Thyroid gland (tissue), 4 donors: ENCODE measurements at places on chromosomes 12 and 14. TPM values are rescaled to one million over a fixed set of nuclear protein-coding genes. Genes with fewer than 3 reads are reported as not detected.

Gene NGB
- not detected for total RNA-seq

Gene APOLD1
- total RNA-seq: 42.3 TPM

Gene KRT3
- not detected for total RNA-seq

Gene OASL
- 1.4 TPM for total RNA-seq

Gene LIN7A
- total RNA-seq: 16.3 TPM

Gene MFAP5
- 116 TPM for total RNA-seq

DNA sequence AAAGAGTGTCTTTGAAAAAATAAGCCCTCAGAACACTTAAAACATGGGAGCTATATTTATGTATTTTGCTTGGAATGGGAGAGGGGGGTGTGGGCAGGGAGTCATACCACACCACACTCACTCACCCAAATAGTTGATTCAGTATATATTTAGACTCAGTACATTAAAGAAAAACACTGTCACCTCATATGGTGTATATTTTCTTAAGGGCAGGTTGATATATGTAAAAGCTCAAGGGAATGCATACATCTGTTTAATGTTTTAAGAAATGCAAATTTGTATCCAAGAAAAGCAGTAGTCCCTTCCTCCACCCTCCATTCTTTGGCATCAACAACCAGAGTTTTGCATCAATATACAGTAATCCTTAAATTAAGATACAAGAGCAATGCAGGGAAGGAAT, 1.4 kb downstream of the NFYB start:
- H3K27ac ChIP-seq: no peak overlapping the region
- no peak for DNase-seq
- no peaks in the 10 kb centered on the region for H3K36me3 ChIP-seq
- no peaks in the 10 kb centered on the region for H3K27me3 ChIP-seq
- H3K4me1 ChIP-seq: peaks cover 30% of the 10 kb centered on the region

DNA sequence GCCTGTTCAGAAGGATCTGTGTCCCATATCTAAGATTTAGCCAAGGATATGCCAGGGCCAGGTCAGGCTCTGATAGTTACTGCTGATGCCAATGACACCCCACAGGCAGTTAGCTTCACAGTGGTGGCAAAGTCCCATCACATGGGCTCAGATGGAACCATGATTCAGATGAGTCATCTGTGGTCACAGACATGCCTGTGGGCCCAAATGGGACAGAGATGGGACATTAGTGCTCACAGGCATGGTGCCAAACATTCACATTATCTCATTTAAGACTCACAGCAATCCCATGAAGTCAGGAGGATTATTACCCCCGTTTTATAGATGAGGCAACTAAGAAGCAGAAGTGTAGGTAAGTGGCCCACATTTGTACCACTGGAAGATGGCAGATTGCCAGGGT, 207.8 kb downstream of the DPF3 start:
- no peaks in the 10 kb centered on the region for H3K4me1 ChIP-seq
- no peaks in the 10 kb centered on the region for H3K27me3 ChIP-seq
- H3K4me3 ChIP-seq: no peak overlapping the region

GRCh38 chr12:64082116-64082515, 140.0 kb downstream of the KICS2 start:
- DNase-seq: no peak
- H3K27ac ChIP-seq: peak overlapping the region; percentile 87
- H3K27me3 ChIP-seq: no peaks in the 10 kb centered on the region
- no peaks in the 10 kb centered on the region for H3K36me3 ChIP-seq
- peaks cover 40% of the 10 kb centered on the region for H3K4me1 ChIP-seq

- H3K27ac ChIP-seq: no peak overlapping the region
- no peak for DNase-seq
- H3K36me3 ChIP-seq: no peaks in the 10 kb centered on the region
- H3K4me3 ChIP-seq: no peak overlapping the region
- no peaks in the 10 kb centered on the region for H3K4me1 ChIP-seq
Measured at GRCh38 chr14:42628602-42629001, 1021.9 kb downstream of the LRFN5 start.

- H3K36me3 ChIP-seq: no peaks in the 10 kb centered on the region
- no peak for DNase-seq
- H3K27ac ChIP-seq: no peak overlapping the region
- no peaks in the 10 kb centered on the region for H3K27me3 ChIP-seq
- H3K4me1 ChIP-seq: no peaks in the 10 kb centered on the region
- no peak overlapping the region for H3K4me3 ChIP-seq
Measured at GRCh38 chr12:41336041-41336549, 148.0 kb downstream of the PDZRN4 start.

DNA sequence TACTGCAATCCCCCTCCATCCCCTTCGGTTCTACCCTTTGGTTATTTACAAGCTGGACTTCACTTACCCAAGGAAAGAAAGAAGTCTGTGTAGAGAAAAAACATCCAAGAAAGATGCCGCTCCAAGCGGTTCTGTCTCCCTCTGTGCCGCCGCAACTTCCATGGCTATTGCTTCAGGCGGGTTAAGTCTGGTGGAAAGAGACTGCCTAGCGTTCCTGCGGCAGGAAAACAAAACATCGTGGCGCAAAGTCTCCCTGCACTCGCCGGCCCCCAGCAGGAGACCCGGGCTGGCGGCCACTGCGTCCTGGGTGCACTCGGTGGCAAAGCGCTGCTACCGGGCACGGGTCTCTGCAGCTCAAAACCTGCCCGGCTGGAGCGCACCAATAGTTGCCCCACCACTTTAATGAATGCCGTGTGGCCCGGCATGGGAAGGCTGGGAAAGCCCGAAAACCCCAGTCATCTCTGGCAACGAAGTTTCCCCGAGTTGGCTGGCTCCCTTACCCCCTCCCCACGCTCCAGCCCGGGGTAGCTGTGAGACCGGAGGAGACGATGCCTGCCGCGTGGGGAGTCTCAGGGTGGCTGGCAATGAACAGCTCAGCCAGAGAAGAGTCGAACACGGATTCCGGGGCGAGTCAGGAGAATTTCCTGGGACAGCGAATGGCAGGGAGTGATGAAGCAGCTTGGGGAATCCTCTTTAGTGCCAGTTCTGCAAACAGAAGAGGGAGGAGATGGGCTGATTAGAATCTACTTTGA, 3.5 kb upstream of the KCNK10 start:
- H3K27me3 ChIP-seq: no peaks in the 10 kb centered on the region
- no peaks in the 10 kb centered on the region for H3K36me3 ChIP-seq

GRCh38 chr12:3042826-3043225, 34.4 kb upstream of the TSPAN9 start:
- H3K27ac ChIP-seq: no peak overlapping the region
- peaks cover 5% of the 10 kb centered on the region for H3K36me3 ChIP-seq
- H3K4me3 ChIP-seq: no peak overlapping the region
- H3K4me1 ChIP-seq: peaks cover 35% of the 10 kb centered on the region

- no peak overlapping the region for H3K4me3 ChIP-seq
- no peak for DNase-seq
- H3K27me3 ChIP-seq: no peaks in the 10 kb centered on the region
- H3K4me1 ChIP-seq: no peaks in the 10 kb centered on the region
- peaks cover 2% of the 10 kb centered on the region for H3K36me3 ChIP-seq
- no peak overlapping the region for H3K27ac ChIP-seq
Measured at GRCh38 chr14:74834692-74835392, 41.1 kb downstream of the PROX2 start.

DNA sequence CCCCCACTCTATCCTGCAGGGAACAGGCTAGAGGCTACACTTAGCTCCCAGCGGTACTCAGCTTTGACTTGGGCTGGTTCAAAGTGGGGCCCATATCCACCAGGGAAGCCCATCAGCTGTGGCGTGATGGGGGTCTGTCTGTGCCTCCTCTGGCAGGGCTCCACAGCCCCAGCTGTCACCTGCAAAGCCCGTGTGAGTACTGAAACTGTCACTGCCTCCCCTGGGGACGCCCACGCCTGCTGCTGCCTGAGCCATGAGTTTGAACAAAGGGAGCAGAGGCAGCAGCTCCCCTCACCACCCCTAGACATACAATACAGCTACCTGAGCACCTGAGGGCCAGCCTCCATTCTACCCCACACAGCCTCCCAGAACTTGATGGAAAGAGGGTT, 5.0 kb downstream of the REM2 start:
- no peaks in the 10 kb centered on the region for H3K36me3 ChIP-seq
- DNase-seq: no peak
- H3K4me1 ChIP-seq: peaks cover 3% of the 10 kb centered on the region
- peak overlapping the region; percentile 81 for H3K27ac ChIP-seq

DNA sequence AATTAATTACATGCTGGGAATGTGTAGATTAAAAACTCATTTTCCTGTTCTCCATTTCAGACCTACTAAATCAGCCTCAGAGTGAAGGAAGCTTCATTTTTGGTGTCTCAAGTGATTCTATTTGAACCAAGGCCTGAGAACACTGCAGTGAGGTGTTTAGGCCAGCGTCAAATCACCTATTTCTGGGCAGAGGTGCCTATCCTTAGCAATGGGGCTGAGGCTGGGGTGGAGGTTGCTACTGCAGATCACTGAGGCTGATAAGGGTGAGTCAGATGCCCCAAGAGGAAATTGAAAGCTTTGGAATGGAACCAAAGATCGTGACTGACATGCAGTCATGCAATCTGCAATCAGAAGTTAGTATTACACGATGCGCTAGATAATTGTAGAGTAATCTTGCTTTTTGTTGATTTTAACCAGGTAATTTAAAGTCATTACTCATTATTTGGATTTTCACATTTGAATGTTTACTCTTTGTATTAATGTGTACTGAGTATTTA, 4.4 kb downstream of the TXNRD1 start:
- H3K4me1 ChIP-seq: peaks cover 44% of the 10 kb centered on the region
- peak overlapping the region; percentile 80 for H3K27ac ChIP-seq
- no peaks in the 10 kb centered on the region for H3K27me3 ChIP-seq

DNA sequence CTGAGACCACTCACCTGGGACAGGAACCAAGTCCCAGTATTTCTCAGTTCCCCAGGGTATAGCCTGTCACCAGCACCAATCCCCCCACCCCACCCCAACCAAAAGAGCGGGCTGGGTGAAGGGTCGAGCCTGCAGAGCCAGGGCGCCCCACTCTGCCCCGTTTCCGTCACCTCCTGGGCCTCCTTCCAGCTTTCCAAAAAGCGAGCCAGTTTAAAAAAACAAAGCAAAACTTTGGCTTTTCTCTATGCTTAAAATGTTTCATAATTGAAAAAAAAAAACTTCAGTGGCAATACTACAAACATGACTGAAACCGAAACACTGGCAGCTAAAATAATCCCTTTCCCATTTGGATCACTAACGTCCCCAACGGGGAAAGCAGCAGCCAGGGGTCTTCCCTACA, 7.5 kb downstream of the CAMKK2 start:
- H3K36me3 ChIP-seq: no peaks in the 10 kb centered on the region
- H3K27me3 ChIP-seq: no peaks in the 10 kb centered on the region
- H3K4me3 ChIP-seq: no peak overlapping the region

DNA sequence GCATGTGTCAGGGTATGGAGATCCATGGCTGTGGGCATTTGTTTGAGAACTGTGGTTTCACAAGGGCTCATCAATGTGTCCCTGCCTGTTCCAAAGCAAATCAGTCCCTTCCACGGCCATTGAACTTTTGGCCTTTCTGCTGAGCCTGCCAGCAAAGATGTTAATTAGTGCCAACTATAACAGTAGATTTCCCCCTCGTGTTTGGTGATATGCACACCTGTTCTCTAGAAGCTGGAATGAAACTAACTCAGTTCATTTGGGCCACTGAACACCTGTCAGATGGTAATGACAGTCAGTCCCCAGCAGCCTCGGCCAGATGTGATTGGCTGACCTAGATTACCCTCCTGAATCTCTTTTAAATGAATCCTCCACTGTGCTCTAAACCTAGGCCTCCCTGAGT, 43.2 kb downstream of the IRAK3 start:
- H3K4me3 ChIP-seq: no peak overlapping the region
- H3K27ac ChIP-seq: no peak overlapping the region
- H3K4me1 ChIP-seq: no peaks in the 10 kb centered on the region
- no peaks in the 10 kb centered on the region for H3K27me3 ChIP-seq

DNA sequence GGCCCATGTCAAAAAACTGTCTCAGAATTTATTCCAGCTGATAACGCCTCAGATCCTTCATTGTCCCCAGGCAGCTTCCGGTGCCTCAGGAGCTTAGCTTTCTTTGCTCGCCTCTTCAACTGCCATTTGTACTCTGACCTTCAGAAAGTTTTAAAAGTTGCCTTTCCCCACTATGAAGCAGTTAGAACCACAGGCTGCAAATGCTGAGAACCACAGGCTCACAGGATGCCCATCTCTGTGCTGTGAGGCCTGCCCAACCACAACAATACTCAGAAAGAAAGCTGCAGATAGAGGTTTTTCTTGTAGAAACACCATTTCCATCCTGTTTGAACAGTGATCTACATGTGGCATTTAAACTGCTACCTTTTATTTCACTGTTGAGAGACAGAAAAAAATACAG, 131.1 kb downstream of the PRKCH start:
- no peaks in the 10 kb centered on the region for H3K4me1 ChIP-seq
- no peak overlapping the region for H3K27ac ChIP-seq
- peaks cover 9% of the 10 kb centered on the region for H3K36me3 ChIP-seq
- no peaks in the 10 kb centered on the region for H3K27me3 ChIP-seq
- no peak for DNase-seq

DNA sequence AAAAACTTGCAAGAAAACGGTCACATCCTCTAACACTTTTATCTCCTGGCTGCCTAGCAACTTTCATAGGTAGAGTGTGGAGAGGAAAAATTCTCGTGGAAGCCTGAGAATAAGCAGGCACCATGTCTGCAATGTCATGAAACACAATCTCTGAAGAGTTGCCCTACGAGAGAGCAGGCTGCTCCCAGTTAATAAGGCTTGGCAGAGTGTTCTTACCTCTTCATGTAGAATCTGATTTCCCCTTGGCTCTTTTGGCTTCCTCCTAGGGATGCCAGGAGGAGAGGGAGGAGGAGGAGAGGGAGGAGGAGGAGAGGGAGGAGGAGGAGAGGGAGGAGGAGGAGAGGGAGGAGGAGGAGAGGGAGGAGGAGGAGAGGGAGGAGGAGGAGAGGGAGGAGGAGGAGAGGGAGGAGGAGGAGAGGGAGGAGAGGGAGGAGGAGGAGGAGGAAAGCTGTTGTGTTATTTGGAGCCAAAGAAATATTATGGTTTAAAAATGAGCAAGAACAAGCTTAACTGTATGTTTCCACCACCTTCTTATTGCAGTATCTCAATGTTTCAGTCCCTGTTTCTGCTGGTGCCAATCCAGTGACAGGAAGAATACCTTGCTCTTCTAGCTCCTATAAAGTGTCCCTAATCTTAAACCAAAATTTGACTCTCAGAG, 52.9 kb downstream of the EGLN3 start:
- no peak for DNase-seq
- H3K4me1 ChIP-seq: no peaks in the 10 kb centered on the region
- H3K4me3 ChIP-seq: no peak overlapping the region
- H3K36me3 ChIP-seq: no peaks in the 10 kb centered on the region

DNA sequence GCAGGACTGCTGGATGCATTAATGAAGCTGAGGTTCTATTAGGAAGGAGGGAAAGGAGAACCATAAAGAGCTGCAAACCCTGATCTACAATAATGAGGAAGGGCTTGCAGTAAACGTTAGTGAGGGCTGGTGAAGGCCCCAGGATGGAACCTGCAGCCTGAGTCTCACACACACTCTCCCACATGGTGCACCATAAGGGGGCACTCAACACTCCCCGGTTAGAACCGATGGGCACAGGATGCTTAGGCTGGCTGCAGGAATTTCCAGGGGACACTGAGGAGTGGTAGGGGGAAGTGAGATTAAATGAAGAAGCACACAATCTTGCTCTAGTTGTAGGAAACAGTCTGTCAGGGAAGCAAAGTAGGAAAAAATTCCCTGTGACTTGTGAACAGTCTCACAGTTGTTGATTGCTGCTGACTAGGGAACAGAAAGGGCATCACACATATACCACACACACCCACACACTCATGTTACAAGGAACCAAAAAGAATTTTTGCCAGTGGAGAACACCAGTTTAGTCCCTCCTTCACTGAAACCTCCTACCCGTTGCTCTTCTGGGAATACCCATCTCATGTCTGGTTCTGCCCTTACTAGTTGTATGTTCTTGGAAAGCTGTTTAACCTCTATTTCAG, 56.2 kb upstream of the FERMT2 start:
- H3K4me3 ChIP-seq: no peak overlapping the region
- no peaks in the 10 kb centered on the region for H3K4me1 ChIP-seq
- no peak for DNase-seq
- no peaks in the 10 kb centered on the region for H3K36me3 ChIP-seq
